ENCODE measurements at places on chromosomes 16 and 17. TPM values are rescaled to one million over a fixed set of nuclear protein-coding genes. Genes with fewer than 3 reads are reported as not detected.

LRRC37B gene
- 22.9 TPM for total RNA-seq

FBXO39 gene
- total RNA-seq: 0.23 TPM

ARHGDIG gene
- total RNA-seq: 2.6 TPM

DNAJA2 gene
- 62.8 TPM for total RNA-seq

All from mucosa of gallbladder (tissue), 1 donor.